ENCODE measurements at places on chromosomes 6 and 20.

- DNase-seq, result no peak
Observed at GRCh38 chr6:82741325-82741995, 324.2 kb downstream of the UBE3D start.

DNA sequence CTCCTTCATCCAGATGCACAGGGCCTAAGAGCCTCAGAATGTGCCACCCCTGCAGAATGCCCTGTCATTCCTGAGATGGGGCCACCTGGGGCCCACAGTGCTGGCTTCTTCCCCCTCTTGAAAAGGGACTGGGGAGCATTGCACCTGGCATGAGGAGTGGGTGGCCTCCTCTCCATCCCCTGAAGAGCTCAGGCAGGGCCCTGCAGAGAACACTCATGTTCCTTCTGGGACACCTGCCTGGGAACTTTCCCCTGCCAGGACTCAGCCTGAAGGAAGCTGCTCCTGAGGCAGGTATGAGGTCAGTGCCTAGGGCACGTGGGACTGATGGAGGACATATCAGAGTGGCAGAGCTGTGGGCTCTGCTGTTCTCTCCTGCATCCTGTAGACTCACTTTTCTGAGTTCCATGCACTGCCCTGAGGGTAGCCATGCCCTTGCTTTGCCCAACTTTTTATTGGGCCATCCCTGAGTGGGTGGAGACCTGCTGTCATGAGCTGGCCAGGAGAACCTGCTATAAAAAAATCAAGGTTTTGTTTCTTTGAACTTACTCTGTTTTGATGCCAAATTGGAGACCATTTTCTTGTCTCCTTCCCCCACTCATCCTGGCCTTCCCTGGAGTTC lies 19.5 kb downstream of the CCDC167 start:
- no peak for DNase-seq

DNA sequence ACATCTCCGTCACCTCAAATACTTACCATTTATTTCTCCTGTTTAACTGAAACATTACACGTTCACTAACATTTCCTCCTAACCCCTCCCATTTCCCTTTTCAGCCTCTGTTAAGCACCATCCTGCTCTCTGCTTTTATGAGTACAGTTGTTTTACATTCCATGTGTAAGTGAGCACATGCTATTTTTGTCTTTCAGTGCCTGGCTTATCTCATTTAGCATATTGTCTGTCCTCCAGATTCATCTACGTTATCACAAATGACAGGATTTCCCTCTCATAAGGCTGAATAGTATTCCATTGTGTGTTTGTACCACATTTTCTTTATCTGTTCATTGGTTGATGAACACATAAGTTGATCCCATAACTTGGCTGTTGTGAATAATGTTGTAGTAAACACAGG lies 22.7 kb downstream of the TAF11 start:
- no peak for DNase-seq

GRCh38 chr20:46701057-46701456 lies 8.4 kb upstream of the SLC2A10 start:
- no peak for DNase-seq

DNA sequence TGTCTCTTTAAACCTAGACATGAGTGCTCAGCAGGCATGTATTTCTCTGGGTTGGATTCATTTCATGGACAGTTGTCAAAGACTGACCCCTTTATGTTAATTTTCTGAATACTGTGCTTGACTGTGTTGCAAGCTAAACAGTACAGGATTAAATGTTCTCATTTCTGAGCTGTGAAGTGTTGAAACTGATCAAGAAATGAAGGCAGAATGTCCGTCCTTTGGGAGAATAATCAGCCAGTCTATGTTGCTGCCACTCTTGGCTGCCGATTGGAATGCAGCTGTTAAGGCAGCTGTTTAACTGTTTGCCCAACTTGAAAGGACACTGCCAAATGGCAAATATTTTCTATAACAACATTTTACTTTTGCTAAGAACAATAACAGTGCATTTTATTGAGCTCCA lies 87.3 kb downstream of the CEP57L1 start:
- DNase-seq, result no peak

DNA sequence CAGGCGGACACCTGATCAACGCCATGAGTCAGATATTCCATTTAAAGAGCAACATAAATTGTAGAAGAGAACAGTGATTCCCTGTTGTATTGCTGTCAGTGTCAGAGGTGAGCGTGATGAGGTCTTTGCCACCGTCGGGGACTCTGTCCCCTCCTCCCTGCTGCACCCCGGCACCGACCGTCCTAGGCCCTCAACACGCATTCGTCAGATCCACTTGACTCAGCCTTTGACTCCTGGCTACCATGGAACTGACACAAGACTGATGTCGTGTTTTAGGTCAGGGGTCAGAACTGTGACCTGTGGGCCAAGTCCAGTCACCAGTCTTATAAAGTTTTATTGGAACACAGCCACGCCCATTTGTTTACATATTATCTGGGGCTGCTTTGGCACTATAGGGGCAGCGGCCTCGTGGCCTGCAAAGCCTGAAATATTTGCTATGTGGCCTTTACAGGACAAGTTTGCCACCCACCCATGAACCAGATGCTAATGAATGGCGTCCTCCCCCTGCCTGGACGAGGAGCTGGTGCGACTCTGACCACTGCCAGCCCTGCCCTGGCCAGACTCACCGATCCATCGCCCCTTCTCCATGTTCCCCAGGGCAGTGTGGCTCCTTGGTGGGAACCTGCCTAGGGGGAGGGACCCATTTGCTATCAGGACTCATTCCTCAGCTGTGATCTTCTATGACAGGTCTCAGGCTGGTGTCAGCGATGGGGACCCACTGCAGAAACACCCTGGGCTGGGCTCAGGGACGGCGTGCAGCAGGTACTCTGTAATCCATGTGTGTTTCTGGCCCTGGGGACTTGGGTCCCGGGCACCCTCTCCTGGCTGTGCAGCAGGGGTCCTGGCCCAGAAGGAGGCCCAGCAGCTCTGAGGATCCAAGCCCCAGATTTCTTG lies 37.5 kb upstream of the PHACTR3 start:
- no peak for DNase-seq

DNA sequence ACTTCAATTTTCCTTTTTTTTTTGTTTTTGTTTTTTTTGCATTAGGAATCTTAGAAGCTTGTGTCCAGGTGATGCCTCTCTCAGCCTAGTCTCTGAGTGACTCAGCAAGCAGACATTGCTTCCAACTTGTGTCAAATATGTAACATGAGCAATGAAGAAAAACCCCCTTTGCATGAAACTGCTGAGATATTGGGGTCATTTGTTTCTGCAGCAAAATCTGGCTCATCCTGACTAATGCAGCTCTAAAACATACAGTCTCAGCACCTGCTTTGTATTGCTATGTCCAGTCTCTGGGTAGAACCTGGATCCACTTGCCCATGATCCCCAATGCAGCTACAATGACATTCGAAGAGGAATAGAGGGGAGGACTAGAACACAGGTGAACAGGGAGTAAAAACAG lies 55.7 kb upstream of the LRFN2 start:
- DNase-seq, result no peak

- DNase-seq, result no peak
Observed at GRCh38 chr20:52812231-52812847, 159.8 kb upstream of the TSHZ2 start.

DNA sequence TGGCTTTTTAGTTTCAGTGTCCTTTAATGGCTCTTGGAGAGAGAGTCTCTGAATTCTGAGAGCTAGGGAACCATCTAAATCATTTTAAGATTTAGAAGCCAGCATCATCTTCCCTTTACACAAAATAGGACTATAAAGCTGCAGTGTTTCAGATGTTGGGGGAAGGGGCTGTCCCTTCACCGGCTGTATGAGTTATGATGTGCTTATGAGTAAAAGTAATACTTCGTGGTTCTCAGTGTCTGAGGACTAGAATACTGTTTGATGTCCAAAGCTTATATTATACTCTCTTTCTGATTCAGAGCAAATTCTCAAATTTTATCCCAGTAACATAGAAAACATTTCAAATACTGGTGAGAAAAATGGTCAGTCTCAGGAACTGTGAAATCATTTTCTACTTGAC lies 63.5 kb upstream of the FAM8A1 start:
- no peak for DNase-seq

- no peak for DNase-seq
Observed at GRCh38 chr6:143196525-143197225, 136.0 kb downstream of the AIG1 start.

DNA sequence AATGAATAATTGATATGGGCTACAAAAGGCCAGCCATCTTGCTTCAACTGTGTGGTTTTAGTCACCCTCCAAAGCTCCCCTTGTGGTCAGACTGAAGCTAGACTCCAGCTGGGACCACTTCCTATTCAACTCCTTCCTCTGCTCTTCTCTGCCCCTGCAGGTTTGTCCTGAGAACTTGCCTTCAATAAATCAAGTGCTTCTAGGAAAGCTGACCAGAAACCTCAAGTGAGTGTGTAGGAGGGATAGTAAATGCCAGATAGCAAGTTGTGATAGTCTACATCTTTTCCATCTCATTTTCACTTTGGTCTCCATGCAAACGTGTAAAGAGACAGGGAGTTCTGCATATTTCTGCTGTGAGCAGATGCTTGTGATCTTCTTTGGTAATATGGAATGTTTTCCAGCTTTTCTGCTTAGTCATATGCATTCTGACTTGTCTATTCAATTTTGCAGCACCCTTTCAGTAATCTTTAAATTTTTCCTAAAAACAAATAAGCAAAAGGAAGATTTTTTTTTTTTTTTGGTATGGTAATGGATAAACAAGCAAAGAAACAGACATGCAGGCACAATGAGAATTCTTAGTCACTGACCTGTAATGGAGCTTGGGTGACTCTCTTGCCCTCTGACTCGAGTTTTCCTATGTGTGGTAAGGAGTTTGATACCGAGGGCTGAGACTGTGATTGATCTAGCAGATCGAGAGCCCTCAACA lies 201.3 kb upstream of the BTBD3 start:
- peak; percentile 98 for DNase-seq

DNA sequence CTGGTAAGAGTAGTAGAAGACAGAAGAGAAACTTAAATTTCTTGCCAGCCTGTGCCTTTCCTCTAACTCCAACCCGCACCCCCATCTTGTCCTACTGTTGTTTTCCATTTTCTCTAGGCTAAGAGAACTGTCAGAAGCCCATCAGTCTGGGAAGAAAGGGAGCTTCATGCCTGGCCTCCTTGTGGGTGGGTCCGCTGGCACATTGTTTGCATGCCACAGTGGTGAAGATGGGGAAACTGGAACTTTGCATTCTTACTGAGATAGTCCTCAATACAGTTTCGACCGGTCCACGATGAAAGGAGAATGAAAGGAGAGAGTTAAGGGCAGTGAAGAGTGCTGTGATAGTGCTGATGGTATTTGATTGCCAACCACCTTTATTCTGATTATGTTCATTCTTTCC lies 103.1 kb downstream of the TCP11 start:
- DNase-seq, result no peak

Measured in MV-4-11 (cell line).